ENCODE measurements at places on chromosomes 16 and 17. TPM values are rescaled to one million over a fixed set of nuclear protein-coding genes. Genes with fewer than 3 reads are reported as not detected.

INCA1 gene
- total RNA-seq = 1.1 TPM

ACSM2B gene
- total RNA-seq = not detected

KIF2B gene
- not detected for total RNA-seq

CDRT15 gene
- not detected for total RNA-seq

KRTAP2-2 gene
- total RNA-seq = not detected

MYLK3 gene
- total RNA-seq = 0.23 TPM

DYNLL2 gene
- 24.9 TPM for total RNA-seq

NPTX1 gene
- 10.1 TPM for total RNA-seq

KRTAP1-5 gene
- not detected for total RNA-seq

ASB16 gene
- total RNA-seq = not detected

DHRS7C gene
- total RNA-seq = not detected

GPR139 gene
- not detected for total RNA-seq

NOTUM gene
- total RNA-seq = 0.08 TPM

RNF213 gene
- 251 TPM for total RNA-seq

MYO1D gene
- 37.0 TPM for total RNA-seq

ZNF668 gene
- 12.3 TPM for total RNA-seq

MRPL58 gene
- 27.8 TPM for total RNA-seq

CCT6B gene
- total RNA-seq = 0.23 TPM

Measured in smooth muscle cell of the coronary artery (primary cell).